ENCODE measurements at places on chromosomes 13 and 19.

GRCh38 chr13:107209824-107210722 is 642.1 kb upstream of the ARGLU1 start:
- DNase-seq = no peak

- DNase-seq = no peak
Observed at GRCh38 chr13:74819549-74819948, 662.4 kb downstream of the TBC1D4 start.

GRCh38 chr13:51925865-51926527 is 64.2 kb downstream of the CCDC70 start:
- DNase-seq = no peak

- DNase-seq = no peak
Observed at GRCh38 chr13:71358218-71358617, 508.8 kb downstream of the DACH1 start.

DNA sequence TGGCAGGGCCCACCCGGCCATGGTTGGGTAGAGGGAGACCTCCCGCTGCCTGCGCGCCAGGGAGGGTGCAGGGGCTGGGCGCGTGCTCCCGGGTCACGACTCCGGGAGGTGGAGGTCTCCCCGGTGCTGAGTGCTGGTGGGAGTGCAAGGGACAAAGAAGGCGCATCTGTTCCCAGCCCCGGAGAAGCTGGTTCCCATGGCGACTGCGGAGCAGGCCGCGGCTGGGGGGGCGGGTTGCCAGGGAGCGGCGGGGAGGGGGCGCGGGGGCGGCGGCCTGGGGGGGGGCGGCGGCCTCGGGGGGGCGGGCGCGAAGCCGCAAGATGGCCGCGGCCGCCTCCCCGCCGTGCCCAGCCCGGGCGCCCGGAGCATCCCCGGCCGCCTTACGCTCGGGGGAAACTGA is 1.2 kb downstream of the CBARP start:
- no peak for DNase-seq

DNA sequence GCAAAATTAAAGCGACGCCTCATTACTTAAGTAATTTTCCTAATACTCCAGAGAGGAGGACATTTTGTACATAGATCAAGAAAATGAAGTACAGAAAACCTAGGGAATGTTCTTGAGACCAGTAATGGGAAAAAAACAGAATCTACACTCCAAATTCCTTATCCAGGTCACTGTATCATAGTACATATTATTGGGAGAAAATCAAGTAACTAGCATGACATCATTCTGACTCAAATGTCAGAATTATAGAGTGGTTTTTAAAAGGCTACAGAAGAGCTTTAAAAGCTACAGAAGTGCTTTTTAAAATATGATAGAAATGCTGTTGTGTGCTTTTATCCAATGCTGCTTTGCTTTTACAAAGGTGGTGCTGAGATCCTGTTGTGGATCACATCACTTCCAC is 86.3 kb upstream of the SLC15A1 start:
- DNase-seq = no peak

GRCh38 chr19:33279430-33280350 is 22.6 kb downstream of the CEBPA start:
- no peak for DNase-seq
